ENCODE measurements at places on chromosomes 4 and X.

DNA sequence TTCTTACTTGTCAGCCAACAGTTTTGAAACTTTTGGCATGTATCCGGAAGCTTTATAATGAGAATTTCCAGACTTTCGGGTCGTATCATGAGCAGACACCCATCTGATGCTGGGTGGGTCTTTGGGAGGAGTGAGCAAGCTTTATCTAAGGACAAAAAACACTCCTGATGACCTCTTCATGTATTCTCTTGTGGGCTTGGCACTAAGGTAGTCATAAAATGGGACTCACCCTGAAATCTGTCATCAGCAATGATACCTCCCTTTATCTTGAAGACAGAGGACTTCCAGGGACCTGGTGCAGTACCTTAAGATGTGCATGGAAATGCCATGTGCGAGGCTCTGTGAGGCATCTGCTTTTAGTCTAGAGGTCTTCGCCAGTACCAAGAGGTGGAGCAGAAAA, 346.3 kb upstream of the PPARGC1A start:
- peak; percentile 18 for DNase-seq

- DNase-seq = no peak
These were observed 83.3 kb upstream of the PAQR3 start for GRCh38 chr4:79022529-79022928.

GRCh38 chr4:169275180-169275579, 4.4 kb upstream of the SH3RF1 start:
- DNase-seq = no peak

DNA sequence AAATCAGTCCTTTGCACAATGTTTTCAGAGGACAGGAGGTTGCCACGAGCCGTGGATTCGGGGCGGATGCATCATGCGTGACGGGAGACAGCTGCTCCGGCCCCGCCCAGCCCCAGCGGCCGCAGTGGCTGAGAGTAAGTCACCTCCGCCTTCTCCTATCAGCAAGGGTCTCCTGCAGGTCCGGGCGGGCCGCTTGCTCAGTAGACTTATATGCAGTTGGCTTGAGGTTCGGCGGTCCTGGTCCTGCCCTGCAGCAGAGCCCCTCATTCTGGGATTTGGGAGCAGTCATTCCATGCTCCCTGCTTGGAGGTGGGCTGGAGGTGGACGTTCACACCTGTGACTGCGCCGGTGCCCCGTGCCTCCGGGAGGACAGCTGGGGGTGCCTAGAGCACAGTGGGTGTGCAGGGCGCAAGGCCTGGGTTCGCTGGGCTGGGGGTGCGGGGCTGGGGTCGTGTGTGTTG, 86.3 kb upstream of the ADRA2C start:
- DNase-seq = no peak

Data from islet precursor cell (in vitro differentiated cells).